ENCODE measurements at places on chromosomes 12 and 14. TPM values are rescaled to one million over a fixed set of nuclear protein-coding genes. Genes with fewer than 3 reads are reported as not detected.

GRCh38 chr12:104788840-104789271, 169.2 kb downstream of the SLC41A2 start:
- H3K27ac ChIP-seq, result no peak overlapping the region
- no peak overlapping the region for H3K4me3 ChIP-seq
- H3K36me3 ChIP-seq, result no peaks in the 10 kb centered on the region
- H3K27me3 ChIP-seq, result no peaks in the 10 kb centered on the region
- H3K4me1 ChIP-seq, result peaks cover 2% of the 10 kb centered on the region
- DNase-seq, result no peak

GRCh38 chr14:55901291-55901690, 216.9 kb upstream of the PELI2 start:
- H3K27ac ChIP-seq, result no peak overlapping the region
- DNase-seq, result no peak
- H3K4me3 ChIP-seq, result no peak overlapping the region
- H3K27me3 ChIP-seq, result no peaks in the 10 kb centered on the region

GRCh38 chr12:51210690-51211395, 7.0 kb downstream of the POU6F1 start:
- no peak overlapping the region for H3K27ac ChIP-seq
- H3K36me3 ChIP-seq, result no peaks in the 10 kb centered on the region
- DNase-seq, result no peak
- peaks cover 1% of the 10 kb centered on the region for H3K27me3 ChIP-seq

- DNase-seq, result peak; percentile 72
- peaks cover 19% of the 10 kb centered on the region for H3K4me1 ChIP-seq
- H3K36me3 ChIP-seq, result no peaks in the 10 kb centered on the region
- H3K27ac ChIP-seq, result no peak overlapping the region
Observed at GRCh38 chr14:78836777-78837176, 666.6 kb downstream of the NRXN3 start.

DNA sequence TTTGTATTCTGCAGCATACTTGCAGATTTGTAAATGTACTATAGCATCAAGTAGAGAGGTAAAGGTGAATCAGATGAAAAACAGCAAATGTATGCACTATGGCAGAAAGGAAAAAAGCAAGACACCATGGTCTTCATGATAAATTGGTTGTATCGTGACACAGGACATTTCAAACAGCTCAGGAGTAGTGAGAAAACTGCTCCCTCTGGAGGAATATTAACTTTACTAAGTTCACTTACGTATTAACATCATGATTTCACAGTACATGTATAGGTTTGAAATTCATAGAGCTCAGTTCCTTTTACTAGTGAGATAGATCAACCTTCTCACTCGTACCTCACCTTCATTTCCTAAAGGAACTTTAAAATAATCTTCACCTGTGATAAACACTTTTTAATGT, 6.5 kb downstream of the MBIP start:
- H3K36me3 ChIP-seq, result peaks cover 5% of the 10 kb centered on the region
- H3K27ac ChIP-seq, result no peak overlapping the region
- H3K27me3 ChIP-seq, result no peaks in the 10 kb centered on the region
- H3K4me1 ChIP-seq, result peaks cover 9% of the 10 kb centered on the region
- no peak for DNase-seq

- peaks cover 2% of the 10 kb centered on the region for H3K4me1 ChIP-seq
- H3K36me3 ChIP-seq, result no peaks in the 10 kb centered on the region
- no peak for DNase-seq
- no peak overlapping the region for H3K27ac ChIP-seq
Observed at GRCh38 chr14:68673464-68673863, 119.4 kb downstream of the ZFP36L1 start.

GRCh38 chr12:84960918-84961317, 48.3 kb upstream of the SLC6A15 start:
- H3K27me3 ChIP-seq, result no peaks in the 10 kb centered on the region
- H3K36me3 ChIP-seq, result no peaks in the 10 kb centered on the region
- H3K27ac ChIP-seq, result no peak overlapping the region
- H3K4me1 ChIP-seq, result peaks cover 31% of the 10 kb centered on the region
- H3K4me3 ChIP-seq, result no peak overlapping the region

DNA sequence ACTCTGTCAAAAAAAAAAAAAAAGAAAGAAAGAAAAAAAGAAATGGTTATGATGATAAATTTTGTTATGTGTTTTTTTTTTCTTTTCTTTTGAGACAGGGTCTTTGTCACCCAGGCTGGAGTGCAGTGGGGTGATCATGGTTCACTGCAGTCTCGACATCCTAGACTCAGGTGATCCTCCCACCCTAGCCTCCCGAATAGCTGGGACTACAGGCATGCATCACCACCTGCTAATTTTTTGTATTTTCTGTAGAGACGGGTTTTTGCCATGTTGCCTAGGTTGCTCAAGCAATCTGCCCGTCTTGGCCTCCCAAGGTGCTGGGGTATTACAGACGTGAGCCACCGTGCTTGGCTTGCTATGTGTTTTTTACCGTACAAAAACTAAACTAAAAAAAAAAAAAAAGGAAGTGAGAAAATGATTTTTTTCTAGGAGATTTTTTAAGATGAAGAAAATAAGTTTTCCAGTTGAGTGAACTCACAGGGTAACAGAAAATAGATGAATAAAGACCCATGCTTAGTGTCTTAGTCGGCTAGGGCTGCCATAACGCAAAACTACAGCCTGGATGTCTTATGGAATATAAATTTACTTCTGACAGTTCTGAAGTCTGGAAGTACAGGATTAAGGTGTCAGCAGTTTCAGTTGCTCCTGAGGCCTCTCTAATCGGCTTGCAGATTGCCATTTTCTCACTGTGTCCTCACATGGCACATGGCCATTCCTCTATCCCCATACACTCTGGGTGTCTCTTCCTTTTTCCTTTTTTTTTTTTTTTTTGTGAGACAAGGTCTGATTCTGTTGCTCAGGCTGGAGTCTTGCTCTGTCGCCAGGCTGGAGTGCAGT, 13.2 kb upstream of the APOF start:
- H3K36me3 ChIP-seq, result no peaks in the 10 kb centered on the region
- no peaks in the 10 kb centered on the region for H3K4me1 ChIP-seq
- no peak overlapping the region for H3K4me3 ChIP-seq
- no peak overlapping the region for H3K27ac ChIP-seq
- no peak for DNase-seq

- H3K4me1 ChIP-seq, result peaks cover 12% of the 10 kb centered on the region
- DNase-seq, result no peak
- H3K27ac ChIP-seq, result no peak overlapping the region
- H3K4me3 ChIP-seq, result no peak overlapping the region
Observed at GRCh38 chr14:41668356-41668755, 61.7 kb downstream of the LRFN5 start.

GSC gene
- not detected for total RNA-seq

CKAP4 gene
- total RNA-seq, result 87.0 TPM

SERPINA12 gene
- not detected for total RNA-seq

AVPR1A gene
- not detected for total RNA-seq

REP15 gene
- 1.6 TPM for total RNA-seq

HHIPL1 gene
- total RNA-seq, result 0.47 TPM

LRCOL1 gene
- total RNA-seq, result not detected
